ENCODE measurements at places on chromosomes 2 and 18.
A peak's percentile ranks its signal among the peaks of the same experiment; 100 is the strongest.

- DNase-seq, result no peak
Measured at GRCh38 chr18:46071653-46072375, at the start of gene PSTPIP2. Gene PSTPIP2 (minus strand): TSS chr18:46072260. CDS start chr18:46072188, 72 bp downstream.

- DNase-seq, result no peak
Measured at GRCh38 chr2:10192392-10193015, 70.0 kb downstream of the RRM2 start.

DNA sequence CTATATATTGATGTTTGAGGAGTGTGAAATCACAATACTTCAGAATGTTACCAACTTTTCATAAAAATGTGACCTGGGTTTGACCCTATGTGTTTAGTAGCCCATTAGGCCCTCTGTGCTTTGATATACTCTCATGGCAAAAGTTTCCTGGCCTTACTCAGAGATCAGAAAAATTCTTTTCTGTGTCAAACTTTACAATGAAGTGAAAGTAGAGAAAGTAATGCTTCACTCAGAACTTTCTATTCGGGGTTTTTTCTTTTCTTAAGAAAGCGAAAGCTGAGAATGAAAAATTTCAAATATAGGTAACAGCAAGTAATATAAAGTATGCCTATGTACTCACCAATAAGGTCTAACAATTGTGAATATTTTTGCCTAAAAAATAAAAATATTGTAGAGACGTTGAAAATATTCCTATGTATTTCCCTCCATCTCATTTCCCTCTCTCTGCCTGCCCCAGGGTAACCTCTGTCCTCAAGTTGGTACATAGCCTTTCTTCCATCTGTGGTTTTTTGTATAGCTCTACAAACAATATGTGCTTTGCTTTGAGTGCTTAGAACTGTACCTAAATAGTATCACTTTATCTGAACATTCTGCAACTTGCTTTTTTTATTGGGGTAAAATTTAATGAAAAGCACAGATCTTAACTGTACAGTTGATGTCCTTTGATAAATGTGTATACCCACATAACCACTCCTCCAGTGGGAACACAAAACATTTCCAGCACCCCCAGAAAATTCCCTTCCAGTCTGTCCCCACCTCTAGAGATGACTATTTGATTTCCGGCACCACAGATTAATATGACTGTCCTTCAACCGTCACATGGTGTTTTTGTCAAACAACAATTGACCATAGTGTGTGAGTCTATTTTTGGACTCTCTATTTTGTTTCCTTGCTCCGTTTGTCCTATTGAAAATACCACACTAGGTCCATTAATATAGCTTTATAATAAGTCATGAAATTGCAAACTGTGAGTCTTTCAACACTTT, 10.3 kb upstream of the ACKR3 start:
- DNase-seq, result no peak

- no peak for DNase-seq
Measured at GRCh38 chr2:55995211-55995610, 71.6 kb upstream of the EFEMP1 start.

GRCh38 chr2:145815933-145816332, 1296.0 kb upstream of the ZEB2 start:
- no peak for DNase-seq

DNA sequence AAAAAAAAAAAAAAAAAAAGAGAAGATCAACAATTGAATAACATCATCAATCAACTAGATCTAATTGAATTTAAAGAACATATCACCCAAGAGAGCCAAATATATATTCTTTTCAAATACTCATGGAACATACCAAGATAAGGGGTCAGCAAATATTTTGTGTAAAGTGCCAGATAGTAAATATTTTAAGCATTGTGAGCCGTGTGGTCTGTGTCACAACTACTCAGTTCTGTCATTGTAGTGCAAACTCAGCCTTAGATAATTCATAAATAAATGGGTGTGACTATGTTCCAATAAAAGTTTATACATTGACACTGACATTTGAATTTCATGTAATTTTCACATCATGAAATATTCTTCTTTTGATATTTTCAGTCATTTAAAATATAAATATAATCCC, 45.9 kb downstream of the OTX1 start:
- DNase-seq, result no peak

- DNase-seq, result no peak
Measured at GRCh38 chr2:27993402-27993787, 102.9 kb downstream of the BABAM2 start.

DNA sequence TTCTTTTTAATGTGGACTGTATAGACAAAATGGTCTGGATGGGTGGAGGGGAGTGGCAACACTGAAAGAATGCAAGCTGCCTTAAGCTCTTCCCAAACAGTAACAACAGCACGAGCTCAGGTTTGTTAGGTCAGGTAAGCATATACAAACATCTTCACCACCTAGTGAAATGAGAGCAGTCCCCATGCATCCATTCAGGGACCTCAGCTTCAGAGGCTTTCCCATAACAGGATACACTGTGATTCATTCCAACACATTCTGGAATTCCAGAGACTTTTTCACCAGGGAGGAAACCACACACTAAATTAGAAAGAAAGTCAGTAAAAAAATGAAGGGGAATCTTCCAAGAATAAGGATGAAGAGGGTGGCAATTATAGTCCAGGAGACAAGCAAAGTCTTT, 50.4 kb upstream of the BZW1 start:
- no peak for DNase-seq

DNA sequence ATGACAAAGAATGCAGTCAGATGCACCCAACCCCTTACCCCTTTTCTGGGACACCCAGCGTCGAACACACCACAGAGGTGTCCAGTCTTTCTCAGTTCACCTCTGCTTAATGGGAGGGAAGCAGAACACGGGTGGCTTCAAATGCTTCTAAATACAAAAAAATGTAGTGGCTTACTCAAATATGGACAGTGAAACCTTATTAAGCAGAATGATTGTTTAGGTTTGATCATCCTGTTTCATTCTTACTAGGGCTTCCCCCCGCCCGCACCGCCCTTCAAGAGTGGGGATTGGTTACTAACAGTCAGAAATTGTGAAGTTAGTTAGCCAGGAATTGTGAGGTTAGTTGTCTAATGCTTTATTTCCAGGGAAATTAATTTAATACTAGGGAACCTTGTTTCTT, 21.6 kb downstream of the ATG16L1 start:
- no peak for DNase-seq

GRCh38 chr2:240129731-240130392, 6.2 kb downstream of the COPS9 start:
- no peak for DNase-seq

- no peak for DNase-seq
Measured at GRCh38 chr2:20781656-20782265, 41.1 kb downstream of the LDAH start.

GRCh38 chr2:182615036-182615435, 101.0 kb upstream of the DNAJC10 start:
- no peak for DNase-seq

GRCh38 chr18:7778181-7778580, 211.1 kb downstream of the PTPRM start:
- DNase-seq, result no peak

- no peak for DNase-seq
Measured at GRCh38 chr2:150690870-150691269, 203.4 kb upstream of the RND3 start.

GRCh38 chr18:52278191-52278590, 61.8 kb upstream of the DCC start:
- no peak for DNase-seq

- DNase-seq, result no peak
Measured at GRCh38 chr2:8857709-8858108, 20.3 kb upstream of the KIDINS220 start.

- no peak for DNase-seq
Measured at GRCh38 chr2:220043155-220043989, 415.9 kb downstream of the SLC4A3 start.

GRCh38 chr2:200695191-200695590, 109.4 kb downstream of the AOX1 start:
- DNase-seq, result no peak

- DNase-seq, result no peak
Measured at GRCh38 chr2:120401275-120402066, 55.5 kb downstream of the INHBB start.

DNA sequence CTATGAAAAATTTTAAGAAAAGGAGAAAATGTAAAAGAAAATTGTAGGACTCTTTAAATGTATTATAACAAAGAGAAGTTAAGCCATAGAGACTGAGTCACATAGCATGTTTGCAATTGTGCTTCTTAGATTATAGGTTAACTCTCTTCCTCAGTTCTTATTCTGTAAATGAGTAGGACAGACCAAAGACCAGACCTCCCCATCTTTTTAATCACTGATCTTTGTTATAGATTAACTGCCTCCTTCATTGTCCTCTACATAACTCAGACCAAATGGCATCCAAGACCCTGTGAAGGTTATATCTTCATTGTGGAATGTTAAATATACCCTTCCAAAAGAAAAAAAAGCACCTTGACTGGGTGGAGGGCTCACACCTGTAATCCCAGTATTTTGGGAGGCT, 316.9 kb upstream of the LRRTM4 start:
- no peak for DNase-seq

DNA sequence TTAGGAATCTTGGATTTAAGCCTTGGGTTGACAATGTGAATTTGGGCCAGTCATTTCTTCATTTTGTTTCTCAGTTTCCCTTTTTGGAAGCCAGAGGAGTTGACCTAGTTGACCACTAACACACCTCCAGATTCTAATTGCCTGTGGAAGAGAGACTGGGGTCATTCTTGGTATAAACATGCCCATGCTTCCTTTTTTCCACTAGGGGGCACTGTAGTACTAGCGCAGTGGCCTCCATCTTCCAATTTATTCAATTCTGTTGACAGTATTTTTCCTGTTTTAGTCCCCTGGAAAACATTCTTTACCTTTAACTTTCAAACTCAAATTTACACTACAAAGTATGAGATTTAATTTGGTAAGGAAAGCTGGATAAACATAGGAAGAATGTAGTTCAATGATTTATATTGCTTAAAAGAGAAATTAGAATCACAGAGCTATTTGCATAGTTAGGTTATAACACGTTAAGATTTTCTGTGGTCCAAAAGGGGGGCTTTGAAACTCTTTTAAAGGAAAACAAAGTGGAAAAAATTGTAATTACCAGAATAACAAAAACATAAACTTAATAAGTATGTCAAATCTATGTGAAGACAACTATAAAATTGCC, 57.5 kb upstream of the AGPS start:
- no peak for DNase-seq

- DNase-seq, result no peak
Measured at GRCh38 chr2:5093518-5093917, 598.7 kb upstream of the SOX11 start.

- no peak for DNase-seq
Measured at GRCh38 chr2:88443353-88443938, 9.0 kb downstream of the FOXI3 start.

- DNase-seq, result peak; percentile 16
Measured at GRCh38 chr2:169363560-169364150, 1.3 kb upstream of the LRP2 start.

DNA sequence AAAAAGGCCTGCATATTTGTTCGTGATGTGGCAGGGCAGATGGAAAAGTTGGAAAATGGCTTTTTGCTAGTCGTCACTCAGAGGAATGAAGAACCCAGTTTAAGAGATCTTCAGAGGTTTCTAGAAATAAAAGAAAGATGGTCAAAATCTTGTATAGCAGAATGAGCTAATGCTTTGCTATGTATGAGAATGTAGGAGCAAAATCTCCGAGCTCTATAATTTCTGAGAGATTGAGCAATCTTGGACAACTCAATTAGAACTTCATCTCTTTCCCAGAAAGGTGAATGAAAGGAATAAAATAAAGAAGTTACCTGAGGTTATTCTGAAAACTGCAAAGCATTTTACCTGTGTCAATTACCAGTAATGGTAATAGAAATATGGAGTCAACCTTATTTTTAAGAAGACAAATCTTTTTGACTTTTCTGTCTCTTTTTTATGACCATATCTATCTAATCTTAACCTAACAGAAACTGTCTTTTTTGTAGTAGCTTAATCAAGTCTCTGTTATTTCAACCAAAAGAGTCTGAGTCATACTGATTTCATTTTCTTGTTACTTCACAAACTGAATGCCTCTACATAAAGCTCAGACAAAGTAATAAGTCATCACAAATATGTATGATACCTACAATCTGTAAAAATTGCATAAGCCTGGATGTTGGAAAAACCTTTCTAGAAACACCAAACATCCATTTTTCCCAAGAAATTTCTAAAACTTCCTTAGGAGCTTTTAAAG, 32.5 kb downstream of the CCDC68 start:
- no peak for DNase-seq

DNA sequence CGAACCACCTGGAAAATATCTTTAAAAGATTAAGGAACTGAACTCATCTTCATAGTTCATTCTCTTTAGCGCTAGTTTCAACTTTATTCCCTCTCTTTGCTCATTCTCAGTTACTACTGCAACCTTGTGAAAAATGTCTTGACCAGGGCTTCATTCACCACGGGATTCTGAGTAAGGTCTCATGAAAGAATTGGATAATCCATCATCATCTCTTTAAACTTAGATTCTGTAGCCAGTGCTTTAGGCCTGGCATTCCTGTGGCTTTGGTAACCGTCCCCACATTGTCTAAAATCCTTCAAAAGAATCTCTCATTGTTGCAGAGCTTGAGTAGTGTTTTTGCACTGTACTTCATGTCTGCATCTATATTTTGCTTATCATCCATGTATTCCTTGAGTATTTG, 229.5 kb downstream of the ETAA1 start:
- no peak for DNase-seq

DNA sequence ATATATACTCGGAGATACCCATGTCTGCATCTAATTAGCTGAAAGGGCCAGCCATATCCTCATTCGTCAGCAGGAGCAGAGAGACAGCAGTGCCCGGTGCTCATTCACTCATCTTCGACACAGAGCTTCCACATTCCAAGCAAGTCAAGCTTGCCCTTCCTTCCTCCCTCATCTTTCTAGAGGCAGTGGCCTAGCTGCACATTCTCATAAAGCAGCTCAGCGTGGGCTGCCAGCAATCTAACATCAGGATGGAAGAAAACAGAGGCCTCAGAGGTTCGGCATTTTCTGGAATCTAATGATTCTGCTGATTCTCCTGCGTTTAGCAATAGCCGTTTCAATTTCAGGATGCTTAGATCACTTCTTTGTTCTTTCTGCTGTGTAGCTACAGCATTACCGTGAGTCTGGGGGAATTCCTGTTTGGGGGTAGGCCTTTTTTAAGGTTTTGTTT, 68.8 kb downstream of the CLHC1 start:
- no peak for DNase-seq

DNA sequence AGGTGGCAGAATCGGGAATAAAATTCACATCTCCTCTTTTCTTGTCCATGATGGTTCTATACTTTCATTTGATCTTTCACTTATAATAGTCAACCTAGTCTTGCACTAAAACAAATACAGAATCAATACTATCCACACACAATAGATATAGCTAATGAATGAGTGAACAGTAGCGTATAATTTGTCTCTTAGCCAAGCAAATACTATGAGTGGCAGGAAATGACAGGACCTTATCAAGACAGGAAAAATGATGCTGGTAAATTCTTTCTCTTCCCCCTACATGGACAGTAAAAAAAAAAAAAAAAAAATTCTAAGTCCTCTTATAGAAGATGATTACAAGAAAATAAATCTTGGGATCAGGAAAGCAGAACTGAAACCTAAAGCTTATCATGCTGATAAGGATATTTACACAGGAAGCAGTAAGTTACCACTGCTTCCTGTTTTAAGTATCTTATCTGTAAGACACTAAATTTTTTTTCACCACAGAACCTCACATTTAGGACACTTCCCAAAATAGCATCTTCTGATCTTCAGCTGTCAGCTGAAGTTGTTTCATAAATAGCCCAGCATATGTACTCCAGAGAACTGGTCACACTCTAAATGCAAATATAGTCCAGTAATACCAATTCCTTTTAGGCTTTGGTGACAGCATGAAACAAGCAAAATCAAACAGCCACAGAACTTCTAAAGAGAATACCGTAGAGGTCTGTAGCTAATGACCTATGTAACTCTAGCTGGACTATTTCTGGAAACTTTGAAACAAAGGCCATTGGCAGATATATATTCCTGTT, 27.0 kb downstream of the IRS1 start:
- DNase-seq, result no peak

All from caudate nucleus (tissue), 63 donors.